ENCODE measurements at places on chromosomes 5 and 9.

- DNase-seq, result no peak
Observed at GRCh38 chr9:21597284-21597683, 115.2 kb upstream of the IFNE start.

DNA sequence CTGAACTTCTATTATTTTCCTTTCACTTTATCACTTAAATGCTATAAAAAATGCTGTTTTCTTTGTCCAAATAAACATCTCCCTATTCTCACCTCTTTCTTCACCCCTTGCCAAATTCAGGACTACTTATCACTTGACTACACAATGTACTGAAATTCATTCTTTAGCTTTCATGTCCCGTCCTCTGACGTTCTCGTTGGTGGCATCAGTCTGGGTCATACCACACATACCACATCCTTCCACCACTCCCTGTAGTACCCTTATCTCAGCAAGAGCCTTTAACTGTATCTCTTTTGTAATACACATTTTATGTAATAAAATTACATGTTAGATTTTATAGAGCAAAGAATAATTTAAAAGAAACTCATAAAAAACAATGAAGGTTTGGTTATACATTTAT, 231.1 kb upstream of the PAPPA start:
- no peak for DNase-seq

DNA sequence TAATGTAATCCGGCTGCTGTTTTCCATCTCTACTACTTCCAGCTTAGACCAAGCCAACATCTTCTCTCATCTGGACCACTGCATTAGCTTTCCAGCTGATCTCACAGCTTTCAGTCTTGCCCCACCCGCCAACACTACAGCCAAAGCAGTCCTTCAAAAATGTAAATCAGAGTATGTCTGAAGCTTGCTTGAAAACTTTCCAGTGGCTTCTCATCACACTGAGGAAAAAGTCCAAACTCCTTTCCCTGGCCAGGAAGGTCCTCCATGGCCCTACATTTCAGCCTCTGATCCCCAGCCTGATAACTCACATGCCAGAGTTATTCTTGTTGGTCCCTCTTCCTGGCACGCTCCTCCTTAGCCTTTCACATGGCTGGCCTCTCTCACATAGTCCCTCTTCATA, 38.5 kb downstream of the TTC1 start:
- DNase-seq, result no peak

- DNase-seq, result no peak
Observed at GRCh38 chr5:72474516-72474915, 32.7 kb downstream of the ZNF366 start.

GRCh38 chr5:56598941-56599340, 216.4 kb upstream of the MAP3K1 start:
- DNase-seq, result no peak

DNA sequence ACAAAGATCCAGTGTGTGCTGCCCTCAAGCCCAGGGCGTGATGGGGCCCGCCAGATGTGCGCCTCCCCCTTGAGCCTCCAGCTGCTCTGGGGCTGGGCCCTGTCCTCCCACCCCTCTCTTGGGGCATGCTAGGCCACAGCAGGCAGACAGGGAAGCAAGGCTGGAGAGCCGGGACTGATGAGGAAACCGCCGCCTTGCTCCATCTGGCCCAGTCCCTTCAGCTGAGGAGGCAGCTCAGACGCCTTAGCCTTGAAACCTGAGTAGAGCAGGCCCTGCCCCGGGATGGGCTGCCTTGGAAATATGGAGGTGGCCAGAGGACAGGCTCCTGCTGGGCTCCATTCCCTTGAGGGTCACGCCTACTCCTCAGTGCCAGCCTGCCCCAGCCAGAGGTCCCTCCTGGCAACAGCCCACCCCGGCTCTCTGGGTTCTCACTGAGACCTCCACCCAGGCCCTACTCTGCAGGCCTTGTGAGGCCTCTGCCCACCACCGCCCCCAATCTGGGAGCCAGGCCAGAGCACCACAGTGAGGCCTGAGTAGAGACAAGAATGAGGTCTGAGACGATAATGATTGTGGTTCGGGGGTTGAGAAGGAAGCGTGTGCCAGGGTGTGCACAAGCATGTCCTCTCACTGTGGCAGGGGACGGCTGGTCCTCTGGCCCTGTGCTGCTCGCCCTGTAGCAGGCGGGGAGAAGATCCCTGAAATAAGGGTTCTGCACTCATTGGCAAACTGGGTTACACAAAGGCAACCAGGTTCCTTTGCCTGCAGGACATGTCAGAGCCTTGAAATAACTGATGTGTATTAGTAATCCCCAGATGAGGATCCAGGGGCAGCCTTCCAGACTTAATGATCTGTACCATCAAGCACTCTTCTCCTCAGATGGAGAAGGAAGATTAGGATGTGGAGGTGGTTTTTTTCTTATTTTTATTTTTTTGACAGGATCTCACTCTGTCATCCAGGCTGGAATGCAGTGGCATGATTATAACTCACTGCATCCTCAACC, 30.9 kb downstream of the CXXC5 start:
- no peak for DNase-seq

- DNase-seq, result no peak
Observed at GRCh38 chr5:91155274-91155673, 227.8 kb downstream of the ARRDC3 start.

- no peak for DNase-seq
Observed at GRCh38 chr5:151718153-151718552, 31.4 kb upstream of the SPARC start.

DNA sequence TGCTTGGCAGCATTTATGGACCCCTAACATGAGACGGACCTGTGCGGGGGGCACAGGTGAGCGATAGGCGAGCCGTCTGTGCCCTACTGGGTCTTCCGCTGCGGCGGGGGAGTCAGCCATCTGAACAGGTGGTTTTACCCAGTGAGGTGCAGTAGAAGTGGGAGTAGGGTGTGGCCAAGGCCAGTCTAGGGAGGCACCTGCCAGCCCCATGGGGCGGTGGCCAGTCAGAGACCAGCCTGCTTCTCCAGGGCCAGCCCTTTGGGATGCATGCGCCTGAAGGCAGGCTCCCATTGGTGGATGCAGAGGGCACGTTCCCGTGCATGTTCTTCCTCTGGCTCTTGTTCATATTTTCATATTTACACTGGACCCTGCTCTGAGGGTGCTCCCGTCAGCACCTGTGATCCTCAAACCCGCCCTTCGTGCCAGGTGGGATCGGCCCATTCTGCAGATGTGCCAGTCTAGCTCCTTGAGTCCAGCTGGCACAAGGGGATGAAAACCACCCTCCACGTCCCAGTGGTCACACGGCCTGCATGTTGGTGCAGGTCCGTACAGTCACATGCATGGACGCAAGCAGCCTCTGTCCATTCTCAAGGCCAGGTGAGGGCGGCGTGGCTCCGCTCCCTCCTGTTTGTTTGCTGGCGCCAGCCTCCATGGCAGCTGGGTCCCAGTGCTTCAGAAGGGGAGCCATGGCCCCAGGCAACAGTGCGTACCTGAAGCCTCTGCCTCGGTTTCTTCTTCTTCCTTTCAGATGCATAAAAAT, 9.0 kb downstream of the COL5A1 start:
- DNase-seq, result no peak

All from stimulated activated CD8-positive, alpha-beta memory T cell treated with anti-CD3 and anti-CD28 coated beads, Interleukin-4, amount 100 ng/mL, for 48 hours (primary cell).